ENCODE measurements at places on chromosomes 11 and 22. TPM values are rescaled to one million over a fixed set of nuclear protein-coding genes. Genes with fewer than 3 reads are reported as not detected.

GRCh38 chr22:35734517-35734827 lies 16.8 kb downstream of the APOL5 start:
- DNase-seq = no peak

- DNase-seq = no peak
Observed at GRCh38 chr11:64876229-64876750, 2.1 kb downstream of the EHD1 start.

- DNase-seq = no peak
Observed at GRCh38 chr11:116439361-116439677, 333.5 kb downstream of the BUD13 start.

GRCh38 chr11:133928628-133929059 lies 28.1 kb downstream of the IGSF9B start:
- DNase-seq = peak; percentile 37

DNA sequence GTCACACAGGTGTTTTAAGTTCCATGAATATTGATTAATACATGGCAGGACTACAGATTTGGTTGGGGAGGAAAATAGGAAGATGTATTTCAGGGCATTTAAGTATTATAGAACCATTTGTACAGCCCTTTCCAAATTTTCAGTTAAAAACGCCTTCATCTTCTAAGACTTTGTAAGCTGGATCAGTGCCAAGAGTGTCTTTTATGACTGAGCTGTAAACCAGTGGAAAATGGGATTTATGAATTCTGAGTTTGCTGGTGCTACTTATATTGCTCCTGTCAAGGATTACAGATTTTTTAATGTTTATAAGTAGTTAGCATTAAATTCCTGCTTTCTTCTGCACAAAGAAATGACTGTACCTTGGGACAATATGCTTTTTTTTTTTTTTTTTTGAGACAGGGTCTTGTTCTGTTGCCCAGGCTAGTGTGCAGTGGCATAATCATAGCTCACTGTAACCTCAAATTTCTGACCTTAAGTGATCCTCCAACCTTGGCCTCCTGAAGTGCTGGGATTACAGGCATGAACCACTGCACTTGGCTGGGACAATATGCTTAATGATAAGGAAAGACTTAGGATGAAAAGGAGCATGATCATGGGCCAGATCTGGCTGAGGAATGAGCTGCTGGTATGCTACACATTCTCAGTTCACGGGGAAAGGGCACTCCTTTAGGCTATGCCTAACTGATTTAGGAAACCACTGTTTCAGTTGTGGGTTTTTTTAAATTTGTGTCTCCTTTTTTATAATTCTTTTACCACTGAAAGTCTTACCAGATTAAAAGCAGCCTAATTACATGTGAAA lies 113.6 kb upstream of the MTNR1B start:
- DNase-seq = no peak

DNA sequence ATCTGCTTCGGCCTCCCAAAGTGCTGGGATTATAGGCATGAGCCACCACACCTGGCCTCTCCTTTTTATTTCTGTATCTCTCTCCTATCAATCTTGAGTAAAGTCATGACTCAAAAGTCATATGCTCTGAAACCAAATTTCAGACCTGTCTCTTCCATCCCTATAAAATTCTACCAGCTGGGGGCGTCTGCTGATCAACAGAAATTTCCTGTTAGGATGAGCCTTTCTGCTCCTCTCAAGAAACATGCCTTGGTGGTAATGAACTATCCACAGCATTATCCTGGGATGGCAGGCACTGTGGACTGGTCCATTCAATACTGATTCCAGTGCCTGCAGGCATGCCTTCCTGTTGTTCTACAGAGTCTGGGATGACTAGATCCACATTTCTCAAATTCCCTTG lies 472.6 kb downstream of the NELL1 start:
- DNase-seq = no peak

GRCh38 chr22:22195265-22196017 lies 49.1 kb upstream of the VPREB1 start:
- DNase-seq = peak; percentile 68

- DNase-seq = no peak
Observed at GRCh38 chr11:11425806-11426205, 72.8 kb upstream of the CSNK2A3 start.

- DNase-seq = no peak
Observed at GRCh38 chr11:43986327-43986726, 43.9 kb downstream of the C11orf96 start.

- no peak for DNase-seq
Observed at GRCh38 chr11:128285321-128285720, 302.0 kb downstream of the ETS1 start.

The SIPA1 gene
- 12.6 TPM for total RNA-seq

All from Daoy (cell line).